ENCODE measurements at places on chromosomes 11 and 22.

DNA sequence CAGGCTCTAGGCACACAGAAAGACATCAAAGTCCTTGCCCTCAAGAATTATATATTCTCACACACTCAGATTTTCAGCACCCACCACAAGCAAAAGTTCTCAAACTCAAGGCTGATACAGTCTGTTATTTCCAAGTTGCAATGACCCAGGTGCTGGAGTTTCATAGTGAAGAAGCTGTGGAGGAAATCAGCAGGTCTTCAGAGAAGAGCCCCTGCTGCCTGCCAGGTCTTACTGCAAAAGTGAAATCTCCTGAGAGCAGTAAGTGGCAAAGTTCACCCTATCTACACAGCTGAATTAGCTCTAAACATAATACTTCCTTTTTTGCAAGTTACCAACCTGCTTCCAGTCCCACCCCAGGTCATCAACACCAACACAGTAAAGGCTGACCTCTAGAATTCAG, 64.6 kb downstream of the RPL27A start:
- no peak for DNase-seq

DNA sequence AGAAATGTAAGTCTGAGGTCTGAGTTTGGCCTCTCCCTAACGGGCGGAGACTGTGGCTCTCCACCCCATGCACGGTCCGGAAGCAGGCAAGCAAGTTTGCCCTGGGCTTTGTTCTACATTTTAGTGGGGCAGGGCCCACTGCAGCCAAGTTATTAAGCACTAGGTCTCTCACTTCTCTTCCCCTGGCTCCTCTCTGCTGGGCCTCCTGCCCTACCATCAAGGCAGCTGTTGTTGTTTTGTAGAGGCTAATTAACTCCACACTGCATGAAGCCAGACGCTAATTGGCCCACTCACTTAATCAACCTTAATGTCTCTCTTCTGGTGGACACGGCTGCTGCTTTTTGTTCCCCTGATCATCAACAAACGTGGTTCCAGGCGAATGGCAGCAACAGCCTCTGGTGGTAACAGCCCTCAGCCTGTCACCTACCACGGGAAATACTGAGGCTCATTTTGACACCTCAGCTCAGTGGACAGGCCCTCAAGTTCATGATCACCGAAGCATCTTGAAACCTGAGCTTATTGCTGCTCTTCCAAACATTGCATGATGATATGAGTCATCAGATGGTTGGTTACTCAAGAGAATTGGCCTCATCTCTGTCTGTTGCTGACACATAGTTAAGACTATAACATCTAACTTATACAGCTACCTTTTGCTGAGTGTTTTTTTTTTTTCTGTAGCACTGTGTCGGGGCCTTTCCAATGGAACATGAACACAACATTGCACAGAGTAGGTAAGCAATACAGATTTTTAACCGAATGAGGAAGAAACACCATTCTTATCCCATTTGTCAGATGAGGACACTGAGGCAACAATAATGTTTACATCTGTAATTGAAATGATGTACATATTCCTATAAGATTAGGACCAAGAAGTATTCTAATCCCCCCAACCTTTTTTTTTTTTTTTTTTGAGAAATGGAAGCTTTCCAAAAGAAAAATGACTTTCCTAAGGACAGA, 20.8 kb upstream of the LMO2 start:
- DNase-seq: peak; percentile 34

- DNase-seq: no peak
Measured at GRCh38 chr11:132528181-132528580, 1004.1 kb downstream of the OPCML start.

DNA sequence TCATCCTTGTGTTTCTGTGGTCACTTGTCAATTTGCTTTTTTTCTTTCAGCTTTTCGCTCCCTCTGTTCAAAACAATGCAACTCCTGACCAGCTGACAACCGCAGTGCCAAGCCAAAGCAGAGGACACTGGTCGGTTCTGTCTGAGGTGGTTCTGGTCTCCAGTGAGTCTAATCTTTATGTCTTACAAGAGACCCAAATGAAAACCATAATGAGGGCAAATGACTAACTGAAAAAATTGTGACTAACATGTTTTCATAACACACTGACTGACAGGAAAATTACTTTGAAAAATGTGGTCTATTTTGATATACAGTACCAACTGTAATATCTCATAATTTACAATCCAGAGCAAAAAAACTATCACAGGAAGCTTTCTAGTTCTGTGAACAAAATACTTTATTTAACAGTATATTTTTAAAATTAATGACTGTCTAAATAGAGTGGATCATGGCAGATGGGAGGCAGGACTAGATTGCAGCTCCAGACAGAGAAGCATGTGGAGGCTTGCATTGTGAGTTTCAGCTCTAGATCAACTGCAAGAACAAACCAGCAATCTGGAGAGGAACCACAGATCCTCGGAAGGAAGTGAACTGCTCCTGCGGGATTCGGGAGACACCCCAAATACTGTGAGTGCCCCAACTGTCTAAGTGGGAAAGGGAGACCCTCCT, 311.8 kb downstream of the SBF2 start:
- no peak for DNase-seq

DNA sequence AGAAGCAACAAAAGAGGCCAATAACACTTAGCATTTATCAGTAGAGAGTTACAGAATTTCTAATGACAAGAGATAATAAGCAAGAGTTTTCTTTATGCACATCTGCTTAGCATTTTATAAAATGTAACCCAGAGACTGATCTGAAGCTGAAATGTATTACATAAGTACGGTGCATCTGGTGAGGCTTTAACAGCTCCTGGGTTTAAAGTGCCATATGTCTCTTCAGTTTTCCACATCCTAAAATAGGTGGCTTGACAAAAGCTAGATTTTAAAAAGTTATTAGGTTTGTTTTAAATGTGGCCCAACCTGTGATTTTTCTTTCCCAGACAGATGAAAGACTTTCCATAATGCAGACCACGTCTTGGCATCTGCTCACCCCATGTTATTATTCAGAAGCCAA, 620.7 kb upstream of the ARHGAP42 start:
- DNase-seq: no peak

DNA sequence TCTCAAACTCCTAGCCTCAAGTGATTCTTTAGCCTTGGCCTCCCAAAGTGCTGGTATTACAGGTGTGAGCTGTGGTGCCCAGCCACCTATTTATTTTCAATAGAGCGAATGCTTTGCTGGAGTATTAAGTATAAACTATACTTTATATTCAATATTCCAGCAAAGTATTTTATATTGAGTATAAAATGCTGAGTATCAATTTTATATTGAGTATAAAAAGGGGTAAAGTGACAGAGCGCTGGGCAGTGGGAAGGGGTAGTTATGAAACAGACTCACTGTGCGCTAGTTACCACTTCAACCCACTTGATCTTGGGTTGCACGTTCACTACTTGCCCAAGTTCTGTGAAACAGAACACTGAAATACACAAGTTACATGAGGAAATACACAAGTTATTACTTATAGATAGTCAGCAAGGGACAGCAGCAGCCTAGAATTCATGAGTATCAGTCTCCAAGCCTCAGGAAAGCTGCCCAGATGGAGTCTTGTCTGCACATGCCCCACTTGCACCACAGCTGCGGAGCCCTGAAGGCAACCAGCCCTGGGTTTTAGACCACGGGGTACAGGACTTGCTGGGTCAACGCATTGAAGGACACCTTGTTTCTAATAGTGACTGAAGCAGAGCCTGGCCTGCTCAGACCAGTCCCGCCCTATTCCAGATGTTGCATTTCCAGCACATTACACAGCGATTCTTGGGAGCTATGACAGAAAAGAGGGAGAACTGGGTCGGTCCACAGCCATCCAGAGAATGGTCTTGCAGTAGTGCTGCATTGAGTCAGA, 51.6 kb upstream of the SYT13 start:
- no peak for DNase-seq

DNA sequence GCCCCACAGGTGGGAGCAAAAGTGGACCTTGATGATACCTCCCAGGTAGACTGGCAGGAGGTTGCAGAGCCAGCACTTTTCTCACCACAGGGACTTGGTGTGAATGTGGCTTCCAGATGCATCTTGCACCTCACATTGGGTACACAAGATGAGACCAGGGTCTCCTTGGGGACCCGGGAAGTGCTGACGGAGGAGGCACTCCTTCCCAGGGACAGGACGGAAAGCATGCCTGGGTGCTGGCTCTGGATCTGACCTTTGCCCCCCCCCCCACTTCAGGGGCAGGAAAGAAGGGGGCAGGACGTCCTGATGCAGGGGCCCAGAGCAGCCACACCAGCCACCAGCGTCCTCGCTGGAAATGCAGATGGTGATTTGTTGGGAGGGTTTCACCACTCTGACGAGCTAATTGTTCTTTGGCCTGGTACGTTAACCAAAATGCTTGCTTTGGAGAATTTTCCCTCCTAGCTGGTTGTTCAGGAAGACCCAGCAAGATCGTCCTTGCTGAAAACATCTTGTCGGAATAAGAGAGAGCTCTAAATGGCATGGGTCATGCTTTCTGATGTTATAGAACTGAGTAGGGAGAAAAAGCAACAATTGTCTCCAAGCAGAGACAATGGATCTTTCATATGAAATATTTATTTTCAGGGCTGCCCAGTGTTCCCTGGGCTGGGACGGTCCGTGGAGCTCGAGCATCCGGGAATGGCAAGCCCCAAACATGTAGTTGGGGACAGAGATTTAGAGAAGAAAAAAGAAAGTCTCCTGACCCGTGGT, 74.4 kb upstream of the PPARA start:
- DNase-seq: no peak

DNA sequence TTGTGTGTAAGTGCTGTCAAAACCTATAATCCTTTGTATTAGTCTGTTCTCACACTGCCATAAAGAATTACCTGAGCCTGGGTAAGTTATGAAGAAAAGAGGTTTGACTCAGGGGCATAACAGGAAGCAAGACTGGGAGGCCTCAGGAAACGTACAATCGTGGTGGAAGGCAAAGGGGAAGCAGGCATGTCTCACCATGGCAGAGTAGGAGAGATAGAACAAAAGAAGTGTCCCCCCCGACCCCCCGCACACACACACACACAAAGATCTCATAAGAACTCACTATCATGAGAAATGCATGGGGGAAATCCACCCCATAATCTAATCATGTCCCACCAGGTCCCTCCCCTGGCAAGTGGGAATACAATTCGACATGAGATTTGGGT, 2.3 kb upstream of the USP28 start:
- DNase-seq: no peak

DNA sequence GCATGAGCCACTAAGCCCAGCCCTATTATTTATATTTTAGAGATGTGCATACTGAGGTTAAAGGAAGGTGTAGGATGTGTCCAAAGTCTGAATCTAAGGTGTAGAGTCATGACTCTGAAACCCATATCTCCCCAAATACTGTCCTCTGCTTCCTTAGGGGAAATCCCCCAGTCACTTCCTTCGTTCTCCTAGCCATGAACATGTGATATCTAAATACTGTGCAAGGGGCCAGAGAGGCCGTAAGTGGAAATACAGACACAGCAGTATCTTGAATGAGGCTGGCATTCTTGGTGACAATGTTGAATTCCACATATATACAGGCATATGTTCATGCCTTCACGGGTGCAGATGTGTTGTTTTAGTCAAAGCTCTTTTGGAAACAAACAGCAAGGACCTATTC, 21.3 kb upstream of the PATZ1 start:
- DNase-seq: no peak

DNA sequence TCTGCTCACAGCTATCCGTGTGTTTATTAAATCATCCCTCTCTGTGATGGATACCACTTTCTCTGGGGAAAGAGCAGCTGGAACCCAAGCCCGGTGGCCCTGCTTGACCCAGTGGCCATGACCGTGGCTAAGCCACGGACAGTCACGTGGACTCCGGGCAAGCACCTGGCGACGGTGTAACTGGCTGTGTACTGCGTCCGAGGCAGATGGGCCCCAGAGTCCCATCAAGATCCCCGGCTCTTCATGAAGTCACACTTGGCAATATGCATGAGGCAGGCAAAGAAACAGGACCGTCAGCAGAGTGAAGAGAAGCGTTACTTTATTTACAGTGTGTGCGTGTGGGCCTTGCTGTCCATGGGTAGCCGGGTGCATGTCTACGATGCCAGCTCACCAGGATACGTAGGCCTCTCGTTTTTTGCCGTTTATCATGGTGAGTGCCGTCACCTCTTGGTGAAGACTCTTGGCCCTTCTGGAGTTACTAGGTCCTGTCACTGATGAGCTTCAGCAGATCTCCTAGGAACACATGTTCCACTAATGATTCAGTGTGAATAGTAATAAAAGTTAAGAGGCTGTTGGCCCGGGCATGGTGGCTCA, 366.3 kb downstream of the TBC1D22A start:
- DNase-seq: no peak

DNA sequence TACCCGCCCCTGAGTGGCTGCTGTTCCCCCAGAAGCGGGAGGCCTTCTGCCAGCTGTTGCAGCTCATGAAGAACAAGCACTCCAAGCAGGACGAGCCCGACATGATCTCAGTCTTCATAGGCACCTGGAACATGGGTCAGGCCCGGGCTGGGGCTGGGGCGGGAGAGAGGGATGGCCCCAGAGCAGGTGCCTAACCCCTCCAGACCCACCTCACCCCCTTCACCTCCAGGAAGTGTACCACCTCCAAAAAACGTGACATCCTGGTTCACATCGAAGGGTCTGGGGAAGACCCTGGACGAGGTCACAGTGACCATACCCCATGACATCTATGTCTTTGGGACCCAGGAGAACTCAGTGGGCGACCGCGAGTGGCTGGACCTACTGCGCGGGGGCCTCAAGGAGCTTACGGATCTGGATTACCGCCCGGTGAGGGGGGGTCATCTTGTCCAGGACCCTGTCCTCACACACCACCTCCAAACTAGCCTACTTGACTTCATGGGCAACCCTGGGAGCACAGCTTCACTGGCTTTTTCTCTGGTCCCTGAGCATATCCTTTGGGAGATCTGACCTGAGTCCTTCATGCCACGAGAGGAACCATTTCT, 6.3 kb downstream of the INPPL1 start:
- DNase-seq: no peak

DNA sequence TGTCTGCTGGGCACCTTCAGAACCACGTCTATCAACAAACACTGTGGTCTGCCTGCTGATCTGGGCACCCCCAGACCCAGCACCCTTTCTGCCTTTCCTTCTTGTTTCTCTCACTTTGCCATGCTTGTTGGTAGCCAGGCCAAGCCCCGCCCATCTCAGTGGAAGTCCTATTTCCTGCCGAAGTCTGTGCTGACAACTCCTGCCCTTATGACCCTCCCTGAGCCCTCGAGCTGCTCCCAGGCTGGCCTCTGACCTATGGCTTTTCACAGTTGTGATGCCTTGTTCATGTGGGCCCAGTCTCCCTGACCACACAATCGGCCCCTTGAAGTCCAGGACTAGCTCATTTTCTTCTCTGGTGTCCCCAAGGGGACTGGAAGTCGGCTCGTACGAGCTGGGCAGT, 132.1 kb downstream of the DSCAML1 start:
- no peak for DNase-seq
